Effector memory CD4-positive, alpha-beta T cell (primary cell): ENCODE measurements at places on chromosomes 12 and 14.

DNA sequence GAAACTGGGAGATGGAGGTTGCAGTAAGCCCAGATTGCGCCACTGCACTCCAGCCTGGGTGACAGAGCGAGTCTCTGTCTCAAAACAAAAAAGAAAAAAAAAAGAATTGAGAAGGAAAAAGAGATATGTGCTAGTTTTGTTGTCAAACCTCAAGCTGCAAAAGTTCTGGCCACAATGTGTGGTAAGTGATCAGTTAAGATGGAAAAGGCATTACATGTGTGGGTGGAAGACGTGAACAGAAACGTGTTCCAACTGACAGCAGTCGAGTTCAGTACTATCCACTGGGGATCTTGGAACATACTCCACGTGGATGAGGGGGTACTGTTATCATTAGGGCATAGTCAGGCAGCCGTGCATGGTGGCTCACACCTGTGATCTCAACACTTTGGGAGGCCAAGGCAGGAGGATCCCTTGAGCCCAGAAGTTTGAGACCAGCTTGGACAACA lies 17.3 kb downstream of the GPR68 start:
- no peak for DNase-seq

DNA sequence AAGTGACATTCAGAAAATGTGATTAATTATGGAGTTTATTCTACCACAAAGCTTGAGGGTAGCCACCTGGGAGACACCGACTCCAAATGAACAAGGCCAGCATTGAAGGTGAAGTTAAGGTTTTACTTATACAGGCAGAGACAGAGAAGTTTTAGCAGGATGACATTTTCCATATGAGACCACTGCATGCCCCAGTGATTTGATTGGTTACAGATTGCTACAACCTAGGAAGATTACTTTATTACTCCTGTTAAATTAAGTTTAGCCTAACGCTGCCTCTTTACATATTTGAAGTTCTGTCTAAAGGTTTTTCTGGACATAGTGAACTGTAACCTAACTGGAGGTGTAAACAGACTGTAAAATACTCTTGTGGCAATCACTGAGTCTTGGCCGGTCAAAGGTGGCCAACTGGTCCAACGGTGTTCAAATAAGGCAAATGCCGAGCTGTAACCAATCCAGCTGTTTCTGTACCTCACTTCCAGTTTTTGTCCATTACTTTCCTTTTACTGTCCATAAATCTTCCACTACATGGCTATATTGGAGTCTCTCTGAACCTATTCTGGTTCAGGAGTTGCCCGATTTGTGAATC lies 57.2 kb downstream of the RIN3 start:
- no peak for DNase-seq

DNA sequence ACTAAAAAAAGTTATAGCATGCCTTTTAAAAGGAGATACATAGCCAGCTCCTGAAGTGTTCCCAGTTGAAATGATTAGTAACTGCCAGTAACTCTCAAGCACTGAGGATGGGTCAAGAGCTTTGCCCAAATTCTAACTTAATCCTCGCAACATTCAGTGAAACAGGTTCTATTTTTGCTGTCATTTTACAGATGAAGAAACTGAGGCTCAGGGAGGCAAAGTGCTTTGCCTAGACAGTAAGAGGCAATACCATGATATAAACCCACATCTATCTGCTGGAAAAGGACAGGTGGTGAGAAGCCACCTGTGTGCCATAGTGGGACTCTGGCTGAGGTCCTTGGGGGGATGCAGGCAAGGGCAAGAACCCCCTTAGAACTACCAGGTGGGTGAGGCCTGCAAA lies 8.8 kb downstream of the TESC start:
- no peak for DNase-seq

GRCh38 chr12:99977550-99977949 lies 7.2 kb downstream of the ANKS1B start:
- no peak for DNase-seq
